ENCODE measurements at places on chromosomes 3 and 15. TPM values are rescaled to one million over a fixed set of nuclear protein-coding genes. Genes with fewer than 3 reads are reported as not detected.

DNA sequence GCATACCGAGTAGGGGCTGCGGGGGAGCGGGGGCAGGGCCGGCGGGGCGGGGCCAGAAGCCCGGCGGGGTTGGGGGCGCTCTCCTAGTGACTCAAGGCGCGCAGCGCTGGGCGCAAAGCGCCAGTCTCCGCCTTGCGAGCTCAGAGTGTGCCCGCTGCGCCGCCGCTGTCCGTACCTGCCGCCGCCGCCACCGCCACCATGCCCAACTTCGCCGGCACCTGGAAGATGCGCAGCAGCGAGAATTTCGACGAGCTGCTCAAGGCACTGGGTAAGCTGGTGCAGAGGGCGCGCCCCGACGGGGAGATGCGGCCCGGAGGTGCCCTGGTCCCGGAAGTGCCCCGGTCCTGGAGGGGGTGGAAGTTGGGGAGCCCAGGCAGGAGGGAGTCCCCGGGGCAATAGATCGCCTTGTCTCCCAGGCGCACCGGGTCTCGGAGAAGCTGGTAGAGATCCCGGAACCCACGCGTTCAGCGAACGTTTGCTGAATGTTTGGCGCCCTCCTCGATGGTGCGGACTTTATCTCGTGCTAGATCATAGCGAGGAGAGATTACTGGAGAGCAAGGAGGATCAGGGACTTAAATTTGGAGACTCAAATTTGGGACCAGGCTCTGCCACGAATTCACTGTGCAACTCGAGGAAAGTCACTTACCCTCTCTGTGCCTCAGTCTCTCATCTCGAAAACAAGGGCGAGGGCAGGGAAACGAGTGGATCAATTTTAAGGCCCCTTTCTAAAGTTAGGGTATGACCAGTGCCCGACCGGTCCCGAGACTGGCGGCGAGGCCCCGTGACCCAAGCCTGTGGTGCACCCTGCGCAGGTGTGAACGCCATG is at the start of gene CRABP1:
Gene CRABP1 (plus strand): TSS at position 123 of the 826 bp plus-strand sequence. CDS start 76 bp downstream, at position 199.
- no peaks in the 10 kb centered on the region for H3K27me3 ChIP-seq
- no peak within 1 kb of the TSS for H3K4me3 ChIP-seq
- DNase-seq: no peak
- H3K36me3 ChIP-seq: no peaks in the 10 kb centered on the region
- H3K4me1 ChIP-seq: peaks cover 16% of the 10 kb centered on the region

Gene ATP13A5
- total RNA-seq: not detected

Gene CFAP100
- total RNA-seq: not detected

- DNase-seq: no peak
- no peak overlapping the region for H3K4me3 ChIP-seq
- H3K36me3 ChIP-seq: no peaks in the 10 kb centered on the region
- no peaks in the 10 kb centered on the region for H3K27me3 ChIP-seq
- no peak overlapping the region for H3K27ac ChIP-seq
Observed at GRCh38 chr3:133934073-133934970, 38.6 kb upstream of the RAB6B start.

DNA sequence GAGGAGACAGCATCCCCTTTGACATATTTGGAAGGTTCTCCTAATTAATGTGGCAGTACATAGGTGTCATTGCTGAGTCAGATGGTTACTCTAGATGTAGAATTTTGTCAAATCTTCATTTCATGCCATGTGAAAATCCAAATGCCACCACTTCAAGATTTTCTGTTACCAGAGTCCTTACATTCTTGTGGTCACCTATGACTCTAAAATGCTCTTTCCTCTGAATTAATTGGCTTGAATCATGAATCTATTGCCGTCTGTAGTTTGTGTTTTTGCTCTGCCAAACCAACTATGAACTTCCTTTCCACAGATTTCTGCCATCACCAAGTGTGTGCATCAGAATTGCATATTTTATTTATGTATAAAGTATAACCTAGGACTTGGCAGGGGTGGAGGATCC is 269.4 kb upstream of the ZPLD1 start:
- no peaks in the 10 kb centered on the region for H3K36me3 ChIP-seq
- H3K4me1 ChIP-seq: peaks cover 17% of the 10 kb centered on the region
- no peak for DNase-seq
- no peaks in the 10 kb centered on the region for H3K27me3 ChIP-seq
- H3K27ac ChIP-seq: no peak overlapping the region

Gene CD276
- 59.7 TPM for total RNA-seq

DNA sequence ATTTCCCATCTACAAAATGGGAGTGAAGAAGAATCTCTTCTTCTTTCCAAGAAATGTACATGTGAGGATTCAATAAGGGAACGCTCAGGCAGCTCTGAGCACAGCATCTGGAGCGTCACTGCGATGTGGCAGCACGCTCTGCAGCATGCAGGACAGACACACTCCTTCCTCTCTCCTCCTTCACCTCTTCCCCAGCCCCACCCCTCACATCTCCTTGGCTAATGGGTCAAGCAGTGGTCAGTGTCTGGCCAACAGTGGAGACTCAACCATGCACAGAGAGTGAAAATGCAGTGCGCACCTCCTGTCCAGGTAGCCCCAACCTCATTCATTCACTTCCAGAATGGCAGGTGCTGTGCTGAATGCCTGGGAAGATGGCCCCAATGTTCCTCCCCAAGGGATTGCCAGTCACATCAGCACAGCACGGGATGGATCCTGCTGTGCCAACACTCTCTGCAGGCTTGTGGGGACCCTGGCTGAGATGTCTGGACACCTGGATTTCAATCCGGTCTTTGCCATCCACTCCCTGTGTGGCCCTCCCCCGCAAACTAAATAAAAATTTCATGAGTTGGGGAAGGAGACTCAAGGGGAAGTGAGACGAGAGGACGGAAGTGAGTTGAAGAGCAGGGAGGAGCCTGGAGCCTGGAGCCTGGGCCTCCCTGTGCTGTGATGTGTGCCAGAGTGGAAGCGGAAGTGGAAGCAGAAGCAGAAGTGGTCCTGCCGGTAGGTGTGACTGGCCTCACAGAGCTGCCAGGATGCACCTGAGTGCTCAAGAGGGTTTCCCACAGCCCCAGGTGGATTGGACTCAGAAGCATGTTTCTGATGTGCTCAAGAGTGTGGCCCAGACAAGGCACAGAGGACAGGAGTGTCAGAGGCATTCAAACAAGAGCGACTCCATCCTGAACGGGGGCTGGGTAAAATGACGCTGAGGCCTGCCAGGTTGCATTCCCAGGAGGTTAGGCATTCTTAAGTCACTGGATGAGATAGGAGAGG is 163.9 kb downstream of the SMAD6 start:
- H3K4me1 ChIP-seq: no peaks in the 10 kb centered on the region
- no peaks in the 10 kb centered on the region for H3K36me3 ChIP-seq
- H3K27ac ChIP-seq: no peak overlapping the region

DNA sequence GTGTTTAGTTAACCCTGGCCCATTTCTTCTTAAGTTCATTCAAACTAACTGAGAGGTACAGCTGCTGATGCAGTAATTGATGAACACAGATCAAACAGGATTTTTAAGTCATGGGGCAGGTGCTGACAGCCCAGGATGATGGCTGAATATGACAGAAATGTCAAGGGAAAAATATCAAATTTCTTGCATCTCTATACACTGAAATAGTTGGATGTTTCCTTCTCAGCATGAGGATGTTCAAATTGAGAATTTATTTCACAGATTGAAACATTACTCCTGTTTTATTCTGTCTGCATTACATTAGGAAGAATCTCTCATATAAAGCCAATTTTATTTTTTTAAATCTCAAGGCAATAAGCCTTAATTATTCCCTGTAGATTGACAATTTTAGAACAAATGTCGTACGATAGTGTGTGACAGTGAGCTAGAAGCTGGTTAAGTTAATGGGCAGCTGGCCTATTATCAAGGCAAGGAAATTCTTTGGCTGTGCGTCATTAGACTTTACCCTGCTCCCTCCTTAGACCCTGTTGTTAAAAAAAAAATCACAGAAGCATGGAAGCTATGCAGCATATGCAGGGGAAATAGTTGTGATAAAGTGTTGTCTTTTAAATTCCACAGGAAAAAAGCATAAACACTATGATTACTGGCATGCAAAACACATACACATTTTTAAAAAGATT is 183.8 kb upstream of the KCNMB2 start:
- H3K36me3 ChIP-seq: no peaks in the 10 kb centered on the region
- no peaks in the 10 kb centered on the region for H3K27me3 ChIP-seq
- DNase-seq: no peak
- no peak overlapping the region for H3K27ac ChIP-seq
- H3K4me1 ChIP-seq: no peaks in the 10 kb centered on the region

GRCh38 chr15:36831125-36831903 is 251.9 kb downstream of the CDIN1 start:
- no peaks in the 10 kb centered on the region for H3K4me1 ChIP-seq
- no peaks in the 10 kb centered on the region for H3K27me3 ChIP-seq
- H3K27ac ChIP-seq: no peak overlapping the region

- no peak overlapping the region for H3K27ac ChIP-seq
- no peaks in the 10 kb centered on the region for H3K36me3 ChIP-seq
- H3K4me3 ChIP-seq: no peak overlapping the region
- peak; percentile 54 for DNase-seq
- H3K4me1 ChIP-seq: peaks cover 22% of the 10 kb centered on the region
Observed at GRCh38 chr3:13021141-13022114, 51.8 kb downstream of the IQSEC1 start.

GRCh38 chr3:114606336-114606735 is 312.5 kb downstream of the TIGIT start:
- no peak overlapping the region for H3K27ac ChIP-seq
- DNase-seq: no peak
- no peaks in the 10 kb centered on the region for H3K36me3 ChIP-seq

Gene GABRR3
- not detected for total RNA-seq

Gene GPR62
- total RNA-seq: not detected

DNA sequence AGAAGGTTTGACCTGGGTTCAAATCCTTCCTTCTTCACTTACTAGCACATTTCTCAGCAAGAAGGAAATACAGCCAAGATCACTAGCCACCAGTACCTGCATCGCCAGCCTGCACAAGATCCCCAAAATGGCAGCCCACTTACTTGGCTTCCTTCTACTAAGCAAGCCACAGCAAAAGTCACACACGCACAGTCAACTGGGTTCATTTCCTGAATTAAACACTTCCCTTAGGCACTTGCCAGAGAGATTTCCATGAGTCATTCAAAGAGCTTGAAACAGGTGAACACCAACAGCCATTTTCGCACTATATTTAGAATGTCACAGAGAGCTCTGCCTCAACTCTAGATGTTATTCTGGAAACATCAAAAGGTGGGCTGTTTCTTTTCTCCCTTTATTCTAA is 42.6 kb downstream of the MGLL start:
- peak; percentile 52 for DNase-seq
- H3K27ac ChIP-seq: no peak overlapping the region
- no peak overlapping the region for H3K4me3 ChIP-seq
- no peaks in the 10 kb centered on the region for H3K36me3 ChIP-seq
- H3K4me1 ChIP-seq: peaks cover 23% of the 10 kb centered on the region
- H3K27me3 ChIP-seq: no peaks in the 10 kb centered on the region

DNA sequence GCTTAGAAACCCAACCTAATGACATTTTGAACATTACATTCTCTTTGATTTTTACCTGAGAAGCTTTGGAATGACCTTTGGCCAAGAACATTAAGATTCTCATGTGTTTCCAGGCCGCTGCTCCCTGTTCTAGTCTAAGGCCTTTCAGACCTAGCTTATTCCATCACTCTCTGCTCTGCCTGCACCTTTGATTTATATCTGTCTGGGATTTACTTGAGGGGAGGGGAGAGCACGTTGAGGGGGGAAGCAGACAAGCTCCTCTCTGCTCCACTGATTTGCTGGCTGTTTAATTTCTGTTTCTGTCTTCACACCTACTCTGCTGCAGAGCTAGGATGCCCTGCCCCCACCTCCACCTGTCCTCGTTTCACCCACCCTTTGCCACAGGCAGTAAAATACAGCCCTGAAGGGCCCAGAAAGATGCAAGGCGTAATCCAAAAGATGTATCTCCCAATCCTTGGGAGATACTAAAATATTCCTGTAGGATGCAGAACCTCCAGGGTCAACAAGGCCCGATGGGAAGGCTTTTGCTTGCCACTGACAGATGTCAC is 429.8 kb downstream of the EPHB1 start:
- no peak overlapping the region for H3K4me3 ChIP-seq
- DNase-seq: no peak
- no peak overlapping the region for H3K27ac ChIP-seq
- H3K27me3 ChIP-seq: no peaks in the 10 kb centered on the region
- H3K4me1 ChIP-seq: no peaks in the 10 kb centered on the region
- H3K36me3 ChIP-seq: no peaks in the 10 kb centered on the region

DNA sequence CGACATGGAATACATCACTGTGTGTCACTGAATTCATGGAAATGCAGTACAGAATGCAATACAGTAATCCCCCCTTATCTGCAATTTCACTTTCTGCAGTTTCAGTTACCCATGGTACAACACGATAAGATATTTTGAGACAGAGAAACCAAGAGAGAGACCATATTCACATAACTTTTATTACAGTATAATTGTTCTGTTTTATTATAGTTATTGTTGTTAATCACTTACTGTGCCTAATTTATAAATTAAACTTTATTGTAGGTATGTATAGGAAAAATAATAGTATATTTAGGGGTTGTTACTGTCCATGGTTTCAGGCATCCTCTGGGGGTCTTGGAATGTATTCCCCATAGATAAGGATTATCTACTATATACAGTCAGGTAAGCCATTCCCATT is 61.8 kb downstream of the MBNL1 start:
- no peaks in the 10 kb centered on the region for H3K27me3 ChIP-seq
- no peaks in the 10 kb centered on the region for H3K36me3 ChIP-seq
- peaks cover 40% of the 10 kb centered on the region for H3K4me1 ChIP-seq

Gene PML
- total RNA-seq: 38.2 TPM

GRCh38 chr3:13480340-13481318 is 523 bp downstream of the HDAC11 start:
- peak; percentile 93 for DNase-seq
- H3K27ac ChIP-seq: peak overlapping the region; percentile 96
- no peaks in the 10 kb centered on the region for H3K36me3 ChIP-seq
- no peaks in the 10 kb centered on the region for H3K27me3 ChIP-seq

DNA sequence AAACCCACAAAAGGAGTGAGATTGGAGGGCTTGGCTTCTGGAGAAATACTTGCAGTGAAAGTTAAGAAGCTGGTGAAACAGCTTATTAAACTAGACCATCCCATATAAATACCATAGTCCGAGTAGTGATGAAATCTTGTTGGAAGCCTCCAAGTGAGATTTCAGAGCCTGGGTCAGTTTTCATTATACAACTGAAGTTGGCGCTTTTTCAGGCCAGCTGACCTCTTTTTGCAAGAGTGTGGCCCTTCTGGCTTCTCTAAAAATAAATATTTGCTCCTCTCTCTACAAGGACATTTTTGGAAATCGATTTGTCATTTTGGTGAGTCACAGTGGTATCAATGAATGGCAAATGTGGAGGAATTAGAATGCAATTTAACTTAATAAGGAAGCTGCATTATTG is 51.2 kb upstream of the THRB start:
- DNase-seq: peak; percentile 70
- H3K36me3 ChIP-seq: no peaks in the 10 kb centered on the region
- no peak overlapping the region for H3K27ac ChIP-seq
- no peaks in the 10 kb centered on the region for H3K27me3 ChIP-seq
- no peak overlapping the region for H3K4me3 ChIP-seq
- peaks cover 11% of the 10 kb centered on the region for H3K4me1 ChIP-seq

GRCh38 chr15:73872346-73872745 is 1.0 kb upstream of the TBC1D21 start:
- H3K36me3 ChIP-seq: no peaks in the 10 kb centered on the region
- H3K4me3 ChIP-seq: no peak overlapping the region
- DNase-seq: no peak
- H3K4me1 ChIP-seq: peaks cover 6% of the 10 kb centered on the region
- peaks cover 4% of the 10 kb centered on the region for H3K27me3 ChIP-seq
- no peak overlapping the region for H3K27ac ChIP-seq

- H3K36me3 ChIP-seq: no peaks in the 10 kb centered on the region
- no peak for DNase-seq
- no peaks in the 10 kb centered on the region for H3K27me3 ChIP-seq
- no peak overlapping the region for H3K4me3 ChIP-seq
- H3K27ac ChIP-seq: no peak overlapping the region
Observed at GRCh38 chr3:197446700-197447056, 109.1 kb downstream of the BDH1 start.
